ENCODE measurements at places on chromosomes 3 and 15.

- no peak for DNase-seq
Measured at GRCh38 chr3:55169161-55169560, 241.3 kb upstream of the LRTM1 start.

- DNase-seq, result no peak
Measured at GRCh38 chr3:4599612-4600011, 106.5 kb downstream of the ITPR1 start.

GRCh38 chr3:172546628-172547214 is 23.5 kb upstream of the TNFSF10 start:
- no peak for DNase-seq

GRCh38 chr15:58416963-58417362 is 14.8 kb upstream of the LIPC start:
- no peak for DNase-seq

DNA sequence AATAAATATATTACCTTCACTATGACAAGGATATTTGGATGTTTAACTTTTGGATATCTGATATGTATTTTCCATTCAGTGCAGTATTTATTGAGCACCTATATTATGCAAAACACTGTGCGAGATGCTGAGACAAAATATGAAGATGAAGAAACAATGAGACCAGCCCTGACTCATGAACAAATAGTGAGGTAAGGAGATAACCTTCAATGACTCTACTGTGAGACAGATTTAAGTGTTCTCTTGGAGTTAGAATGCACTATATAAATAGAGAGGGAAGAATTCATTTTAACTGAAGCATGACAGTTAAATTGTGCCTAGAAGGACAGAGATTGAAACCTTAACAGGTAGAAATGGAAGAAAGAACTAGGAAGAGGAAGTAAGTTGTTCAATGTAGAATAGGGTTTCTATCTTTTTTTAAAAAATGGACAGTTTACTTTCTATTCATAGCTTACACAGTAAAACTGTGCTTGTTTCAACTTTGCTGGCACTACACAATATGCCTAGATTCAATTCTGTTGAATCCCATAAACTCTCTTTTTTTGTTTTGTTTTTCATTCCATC is 124.2 kb downstream of the ZBTB20 start:
- no peak for DNase-seq

GRCh38 chr3:23492057-23492456 is 288.9 kb downstream of the UBE2E2 start:
- no peak for DNase-seq

DNA sequence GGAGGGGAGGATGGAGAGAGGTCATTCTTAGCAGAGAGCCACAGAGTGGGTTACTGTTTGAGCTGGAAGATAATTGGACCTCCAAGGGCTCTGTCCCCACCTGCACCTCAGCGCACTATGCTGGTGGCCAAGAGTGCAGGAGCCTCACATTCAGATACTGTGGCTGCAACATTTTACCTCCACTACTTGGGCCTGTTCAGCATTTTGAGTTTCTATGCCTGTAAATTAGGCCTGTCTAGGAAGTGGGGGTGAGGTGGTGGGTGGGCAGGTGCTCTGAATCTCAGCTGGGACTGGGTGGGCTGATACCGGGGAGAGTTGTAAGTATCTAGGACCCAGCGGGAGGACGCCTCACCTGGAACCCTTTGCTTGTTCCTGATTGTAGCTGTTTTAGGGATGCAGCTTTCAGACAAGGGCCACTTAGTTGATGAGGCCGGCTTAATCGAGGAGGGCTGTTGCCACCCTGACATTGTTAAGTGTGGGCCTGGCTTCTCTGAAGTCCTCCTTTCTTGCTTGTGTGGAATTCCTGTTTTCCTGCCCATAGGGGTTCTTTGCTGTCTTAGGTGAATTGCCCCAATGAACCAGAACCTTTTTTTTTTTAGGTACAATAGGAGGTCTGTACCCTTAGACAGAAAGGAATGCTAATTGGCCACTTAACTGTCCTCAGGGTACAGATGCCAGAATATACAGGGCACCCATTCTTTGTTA is 83.8 kb downstream of the SMAD3 start:
- DNase-seq, result no peak

DNA sequence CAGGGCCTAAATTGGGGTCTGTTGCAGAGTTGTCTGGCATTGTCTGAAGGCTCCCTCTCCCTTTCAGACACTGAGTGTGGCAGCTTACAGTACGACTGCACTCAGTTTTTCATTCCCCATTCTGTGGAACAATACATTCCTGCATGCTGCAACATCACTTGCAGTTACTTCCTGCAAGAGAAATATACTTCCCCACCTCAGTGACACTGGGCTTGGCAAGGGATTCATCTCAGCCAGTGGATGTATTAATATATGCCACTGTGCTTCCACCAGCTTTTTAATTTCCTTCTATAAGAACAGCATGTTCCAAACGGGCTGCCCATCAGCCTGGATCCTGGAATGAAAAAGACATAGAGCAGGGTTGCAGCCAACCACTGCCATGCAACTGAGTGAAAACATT is 23.1 kb downstream of the B3GALNT1 start:
- DNase-seq, result no peak

GRCh38 chr3:43390255-43390588 is 103.9 kb downstream of the SNRK start:
- no peak for DNase-seq

- DNase-seq, result no peak
Measured at GRCh38 chr15:47599806-47600205, 117.5 kb upstream of the SEMA6D start.

DNA sequence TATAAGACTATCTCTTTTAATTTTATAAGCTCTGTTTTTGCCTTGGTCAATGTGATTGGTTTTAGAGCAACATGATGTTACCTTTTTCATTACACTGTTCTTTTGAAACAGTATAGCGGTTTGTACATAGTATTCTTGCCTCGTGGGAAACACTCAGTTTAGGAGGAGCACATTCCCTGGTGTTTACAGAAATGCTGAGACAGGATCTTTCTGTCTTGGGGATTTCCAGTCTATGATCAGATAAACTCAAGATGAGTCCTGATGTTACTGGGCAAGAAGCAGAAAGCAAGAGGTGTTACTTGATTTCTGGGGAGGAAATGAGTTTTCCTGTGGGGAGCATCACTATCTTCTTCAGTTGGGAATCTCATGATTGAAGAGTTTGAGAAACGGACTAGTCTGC is 2.5 kb downstream of the TMEM266 start:
- no peak for DNase-seq

DNA sequence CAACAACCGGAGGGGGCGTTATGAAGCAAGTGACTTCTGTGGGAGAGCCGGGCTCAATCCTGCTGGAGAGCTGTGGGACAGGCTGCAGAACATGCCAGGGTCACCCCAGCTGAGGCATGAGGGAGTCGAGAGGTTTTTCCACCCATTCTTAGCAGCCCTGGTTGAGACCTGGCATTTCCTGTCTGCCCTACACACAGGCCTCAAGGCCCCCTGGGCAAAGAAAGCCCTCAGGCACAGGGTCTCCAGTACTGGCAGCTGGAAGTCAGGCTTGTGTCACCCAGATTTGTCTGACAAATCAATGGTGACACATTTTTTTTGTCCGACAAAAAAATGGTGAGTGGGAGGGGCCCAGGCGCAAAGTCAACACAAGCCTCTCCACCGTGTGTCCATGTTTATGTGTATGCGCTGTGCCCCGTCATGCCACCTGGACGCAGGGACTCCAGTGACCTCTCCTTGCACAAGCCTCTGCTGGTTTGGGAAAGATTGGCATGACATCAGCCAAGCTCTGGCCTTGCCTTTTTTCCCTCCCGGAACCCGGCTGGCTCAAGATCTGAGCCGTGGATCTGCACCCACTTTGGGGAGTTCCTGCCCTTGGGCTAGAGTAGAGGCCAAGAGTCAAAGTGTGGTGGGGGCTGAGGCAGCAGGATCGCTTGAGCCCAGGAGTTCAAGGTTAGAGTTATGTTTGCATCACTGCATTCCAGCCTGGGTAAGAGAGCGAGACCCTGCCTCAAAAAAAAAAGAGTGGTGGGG is 20.8 kb upstream of the ALAS1 start:
- DNase-seq, result no peak

GRCh38 chr3:39067286-39067685 is 15.5 kb downstream of the WDR48 start:
- DNase-seq, result no peak

- DNase-seq, result no peak
Measured at GRCh38 chr15:66394472-66394871, 7.8 kb downstream of the MAP2K1 start.

GRCh38 chr3:46395766-46396530 is 10.9 kb downstream of the CCR5AS start:
- no peak for DNase-seq

- no peak for DNase-seq
Measured at GRCh38 chr3:128362026-128362965, 104.4 kb downstream of the DNAJB8 start.

GRCh38 chr3:100277255-100277800 is 16.5 kb downstream of the TBC1D23 start:
- DNase-seq, result no peak

DNA sequence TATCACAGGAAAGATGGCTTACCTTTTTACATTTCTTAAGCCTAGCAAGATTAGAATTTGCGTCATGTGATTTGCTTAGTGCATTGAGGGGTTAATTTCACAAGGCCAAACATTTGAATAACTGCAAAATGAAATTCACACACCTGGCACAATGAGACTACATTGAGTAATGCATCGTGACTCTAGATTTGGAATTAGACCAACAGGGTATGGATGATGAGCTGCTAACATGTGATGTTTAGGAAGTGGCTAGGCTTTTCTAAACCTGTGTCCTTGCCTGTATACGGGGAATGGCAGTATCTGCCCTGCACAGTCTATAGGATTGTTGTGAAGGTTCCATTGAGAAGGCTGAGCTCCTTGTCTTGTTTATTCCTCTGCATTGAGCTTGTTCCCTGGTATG is 160.1 kb downstream of the MFSD1 start:
- DNase-seq, result no peak

DNA sequence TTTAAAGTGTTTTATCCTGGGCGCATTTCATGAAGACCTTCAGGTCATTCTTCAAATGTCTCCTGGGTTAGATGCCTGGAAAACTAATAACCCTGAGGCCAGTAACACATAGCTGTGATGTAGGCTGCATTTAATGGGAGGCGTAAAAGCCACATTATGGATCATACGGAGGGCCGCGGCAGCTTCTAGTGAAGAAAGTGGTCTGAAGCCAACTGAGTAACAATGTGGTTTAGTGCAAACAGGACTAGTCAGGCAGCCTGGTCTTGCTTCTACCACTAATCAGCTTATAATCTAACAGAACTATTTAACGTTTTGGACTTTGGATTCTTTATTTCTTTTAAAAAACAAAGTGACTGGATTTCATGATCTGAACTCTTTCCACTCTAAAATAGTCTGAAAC is 54.4 kb downstream of the ADAMTSL3 start:
- DNase-seq, result no peak

- DNase-seq, result no peak
Measured at GRCh38 chr3:79491029-79491641, 276.7 kb downstream of the ROBO1 start.

All from CD4-positive, alpha-beta memory T cell (primary cell).